ENCODE measurements at places on chromosomes 12 and 14.
A peak's percentile ranks its signal among the peaks of the same experiment; 100 is the strongest.

GRCh38 chr14:21347201-21347600 lies 36.6 kb downstream of the SUPT16H start:
- no peak for DNase-seq

- no peak for DNase-seq
Observed at GRCh38 chr14:94027566-94028449, 1.7 kb downstream of the OTUB2 start.

GRCh38 chr14:92973261-92973797 lies 50.4 kb downstream of the CHGA start:
- DNase-seq = peak; percentile 44

GRCh38 chr12:56346675-56347074 lies 8.0 kb downstream of the IL23A start:
- no peak for DNase-seq

DNA sequence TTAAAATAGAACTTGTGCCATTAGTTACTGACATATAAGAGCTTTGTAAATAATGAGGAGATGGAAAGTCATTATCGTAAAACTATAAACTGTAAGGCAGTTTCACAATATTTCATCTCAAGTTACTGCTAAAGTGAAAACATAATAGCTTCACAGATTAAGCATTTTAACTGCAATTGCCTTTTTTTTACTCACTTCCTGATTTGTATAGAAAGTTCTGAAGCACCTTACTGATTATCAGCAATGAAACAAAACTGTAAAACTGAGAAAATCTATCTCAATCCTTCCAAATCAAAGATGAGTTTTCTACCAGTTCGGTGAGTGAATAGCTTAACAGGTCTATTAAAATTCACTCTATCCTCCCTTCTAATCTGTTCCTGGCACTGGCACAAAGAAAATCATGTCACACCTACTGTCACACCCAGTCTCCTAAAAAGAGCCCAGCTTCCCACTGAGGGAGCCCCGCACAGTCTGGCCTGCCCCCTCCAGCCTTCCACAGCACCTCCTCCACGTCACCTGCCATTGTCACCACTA lies 161.4 kb upstream of the ABCD2 start:
- DNase-seq = no peak

DNA sequence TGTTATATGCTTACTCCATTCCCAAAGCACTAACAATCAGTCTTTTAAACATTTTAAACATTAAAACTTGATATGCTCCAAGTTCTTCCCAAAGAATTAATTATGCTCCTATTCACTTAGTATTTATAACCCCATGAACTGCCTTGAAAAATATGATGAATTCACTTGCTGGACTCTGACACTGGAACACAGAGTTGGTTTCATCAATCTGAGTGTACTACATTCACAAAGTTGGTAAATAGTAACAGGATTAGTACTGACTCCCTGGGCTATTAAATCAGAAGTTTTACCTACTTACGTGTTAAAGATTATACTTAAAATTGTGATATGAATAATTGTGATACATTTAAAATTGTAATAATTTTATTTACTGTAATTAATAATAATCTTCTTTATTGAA lies 17.3 kb upstream of the MYF6 start:
- no peak for DNase-seq

DNA sequence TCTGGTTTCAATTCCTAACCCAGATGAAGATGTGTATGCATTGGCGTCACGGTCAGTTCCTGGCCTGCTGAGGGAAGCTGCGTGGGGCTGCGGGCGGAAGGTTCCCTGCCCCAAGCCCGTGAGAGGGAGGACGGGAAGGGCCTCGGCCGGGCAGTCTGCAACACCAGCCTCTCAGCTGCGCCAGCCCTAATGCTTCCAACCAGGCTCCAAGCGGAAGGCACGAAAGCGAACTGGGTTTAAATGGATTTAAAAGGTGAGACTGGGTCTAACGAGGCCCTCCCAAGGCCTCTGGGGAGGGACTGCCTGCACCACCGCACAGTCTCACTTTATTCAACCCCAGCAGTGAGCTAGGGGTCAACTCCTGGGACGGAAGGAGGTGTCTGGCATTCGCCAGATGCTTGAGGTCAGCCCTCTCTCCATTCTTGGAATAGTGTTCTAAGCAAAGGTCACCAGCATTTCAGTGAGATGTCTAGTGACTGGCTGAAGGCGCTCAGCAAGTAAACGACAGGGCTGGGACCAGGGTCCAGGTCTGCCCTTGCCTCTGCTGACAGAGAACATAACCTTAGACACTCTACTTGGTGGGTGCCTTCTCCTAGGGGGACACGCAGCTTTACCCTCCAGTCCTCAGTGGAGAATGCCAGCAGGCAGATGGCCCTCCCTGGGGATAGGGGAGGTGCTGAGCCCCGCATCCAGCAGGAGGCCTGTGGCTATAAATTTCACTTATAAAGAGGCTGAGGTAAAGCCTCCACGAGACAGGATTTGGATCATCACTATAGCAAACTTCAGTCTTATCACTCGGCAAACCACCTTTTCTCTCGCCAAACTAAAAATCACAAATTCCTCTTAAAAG lies 92.2 kb downstream of the PIWIL1 start:
- DNase-seq = no peak

GRCh38 chr14:89139404-89140247 lies 277.4 kb downstream of the FOXN3 start:
- DNase-seq = no peak

GRCh38 chr14:83863042-83863774 lies 1666.7 kb upstream of the FLRT2 start:
- no peak for DNase-seq

DNA sequence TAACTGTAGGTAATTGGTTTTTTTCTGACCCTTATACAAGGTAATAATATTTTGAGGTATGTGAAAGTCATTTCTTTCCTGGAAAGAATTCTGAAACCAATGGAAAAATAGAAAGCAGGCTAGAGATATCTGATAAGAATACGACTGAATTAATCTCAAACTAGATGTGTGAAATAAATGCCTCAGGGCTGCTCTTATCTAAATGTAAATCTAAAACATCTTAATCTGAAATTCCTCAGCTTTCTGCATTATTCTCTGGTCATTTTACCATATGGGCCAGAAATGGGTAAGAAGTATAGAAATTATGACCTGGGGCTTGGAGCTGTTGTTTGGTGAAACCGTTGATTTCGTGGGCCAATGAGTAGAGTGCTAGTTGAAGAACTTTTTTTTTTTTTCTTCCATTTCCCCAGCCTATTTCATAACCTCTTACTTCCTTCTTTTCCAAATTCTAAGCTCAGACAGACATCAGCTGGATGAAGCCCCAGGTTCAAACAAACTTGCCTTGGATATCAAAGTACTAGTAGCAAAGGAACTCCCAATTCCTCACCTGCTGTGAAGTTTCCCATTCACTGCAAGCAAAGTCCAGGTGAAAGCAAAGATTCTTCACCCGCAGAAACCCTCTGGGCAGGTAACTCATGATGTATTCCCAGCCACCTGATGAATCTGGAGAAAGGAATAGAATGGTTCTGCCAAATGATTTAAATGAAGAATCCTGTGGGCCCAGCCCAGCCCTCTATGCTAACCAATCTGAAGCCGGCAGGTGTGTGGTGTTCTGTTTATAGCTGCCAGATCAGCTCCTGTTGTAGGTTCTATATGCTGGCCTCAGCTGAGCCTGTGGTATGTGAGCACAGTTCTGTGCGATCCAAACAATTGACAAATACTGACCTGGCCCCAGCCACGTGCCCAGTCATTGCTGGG lies 9.7 kb upstream of the FOS start:
- DNase-seq = no peak

DNA sequence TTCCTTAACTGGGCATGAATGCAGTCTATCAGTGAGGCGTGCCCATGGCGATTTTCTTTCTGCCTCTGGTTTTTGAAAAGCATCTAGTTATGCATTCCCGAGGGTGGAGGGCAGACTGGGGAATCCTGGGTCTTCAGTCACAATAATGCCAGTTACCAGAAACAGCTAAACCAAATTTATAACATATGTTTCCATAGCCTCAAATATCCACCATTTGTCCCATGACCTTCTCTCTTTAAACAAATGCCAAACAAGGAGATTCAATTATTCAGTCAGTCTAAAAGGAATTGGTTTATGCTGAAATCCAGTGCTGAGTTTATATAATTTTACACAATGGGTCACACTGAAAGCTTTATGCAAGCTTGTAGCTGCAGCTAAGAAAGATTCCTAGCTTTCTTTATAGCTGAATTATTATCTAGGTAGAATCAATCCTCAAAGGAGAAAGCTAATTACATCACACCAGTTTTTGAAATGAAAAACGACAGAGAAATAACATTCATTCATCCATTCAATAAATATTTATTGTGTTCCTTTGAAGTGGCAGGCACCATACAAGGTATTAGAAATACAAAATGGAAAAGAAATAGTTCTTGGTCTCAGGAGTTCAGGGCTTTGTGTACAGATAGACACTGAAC lies 131.3 kb upstream of the RAP1B start:
- no peak for DNase-seq

- no peak for DNase-seq
Observed at GRCh38 chr12:130212384-130212989, 50.2 kb downstream of the FZD10 start.

DNA sequence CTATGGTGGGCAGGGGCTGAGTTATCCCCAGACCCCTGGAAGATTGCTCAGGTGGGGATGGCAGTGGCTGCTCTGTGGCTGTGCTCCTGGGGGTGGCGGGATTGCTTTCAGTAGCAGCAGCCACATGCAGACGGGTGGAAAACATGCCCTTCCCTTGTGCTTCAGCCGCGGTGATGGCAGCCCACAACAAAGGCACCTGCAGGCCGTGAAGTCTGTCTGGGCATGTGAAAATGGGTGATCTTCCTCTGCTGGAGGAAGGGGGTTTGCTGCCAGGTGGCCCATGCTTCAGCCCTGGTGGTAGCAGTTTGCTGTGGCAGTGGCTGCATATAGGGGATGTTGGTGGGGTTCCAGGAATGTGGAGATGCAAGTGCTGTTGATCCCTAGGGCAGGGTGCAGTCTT lies 326.2 kb upstream of the RGS6 start:
- no peak for DNase-seq

Data from activated T-cell treated with anti-CD3 and anti-CD28 coated beads, Interleukin-2, amount 50 U/mL, for 24 hours (primary cell).